H54 (cell line): ENCODE measurements at places on chromosomes 5 and 9.
A peak's percentile ranks its signal among the peaks of the same experiment; 100 is the strongest.

- no peak for DNase-seq
Observed at GRCh38 chr9:2198956-2199635, 183.9 kb downstream of the SMARCA2 start.

DNA sequence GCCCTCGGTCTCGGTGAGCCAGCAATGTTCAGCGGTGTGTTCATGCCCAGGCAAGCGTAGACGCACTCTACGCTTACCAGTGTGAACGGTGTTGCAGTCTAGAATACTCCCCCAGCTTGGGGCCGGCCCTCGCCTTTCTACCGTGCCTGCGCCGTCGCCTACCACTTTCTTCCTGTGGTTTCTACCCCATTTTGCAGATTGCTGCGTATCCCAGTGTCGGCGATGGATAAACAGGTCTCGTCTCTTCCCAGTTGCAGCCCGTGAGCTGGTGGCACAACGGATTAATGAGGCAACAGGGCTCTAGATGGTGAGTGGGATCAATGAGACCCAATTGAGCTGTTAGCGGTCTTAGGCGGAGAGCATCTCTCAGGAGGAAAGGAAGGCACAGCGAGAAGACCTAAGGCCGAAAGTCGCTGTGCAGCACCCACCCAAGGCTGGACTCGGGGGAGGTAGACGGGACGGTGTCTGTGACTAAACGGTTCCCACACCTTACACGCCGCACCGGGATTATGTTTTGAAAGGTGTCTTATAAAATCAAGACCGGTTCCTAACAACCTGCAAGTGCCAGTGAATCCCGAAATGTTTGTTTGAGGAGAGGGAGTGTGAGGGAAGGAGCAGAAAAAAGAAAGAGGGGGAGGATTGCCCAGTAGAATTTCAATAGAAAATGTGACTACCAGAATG lies 5.8 kb downstream of the OTP start:
- no peak for DNase-seq

DNA sequence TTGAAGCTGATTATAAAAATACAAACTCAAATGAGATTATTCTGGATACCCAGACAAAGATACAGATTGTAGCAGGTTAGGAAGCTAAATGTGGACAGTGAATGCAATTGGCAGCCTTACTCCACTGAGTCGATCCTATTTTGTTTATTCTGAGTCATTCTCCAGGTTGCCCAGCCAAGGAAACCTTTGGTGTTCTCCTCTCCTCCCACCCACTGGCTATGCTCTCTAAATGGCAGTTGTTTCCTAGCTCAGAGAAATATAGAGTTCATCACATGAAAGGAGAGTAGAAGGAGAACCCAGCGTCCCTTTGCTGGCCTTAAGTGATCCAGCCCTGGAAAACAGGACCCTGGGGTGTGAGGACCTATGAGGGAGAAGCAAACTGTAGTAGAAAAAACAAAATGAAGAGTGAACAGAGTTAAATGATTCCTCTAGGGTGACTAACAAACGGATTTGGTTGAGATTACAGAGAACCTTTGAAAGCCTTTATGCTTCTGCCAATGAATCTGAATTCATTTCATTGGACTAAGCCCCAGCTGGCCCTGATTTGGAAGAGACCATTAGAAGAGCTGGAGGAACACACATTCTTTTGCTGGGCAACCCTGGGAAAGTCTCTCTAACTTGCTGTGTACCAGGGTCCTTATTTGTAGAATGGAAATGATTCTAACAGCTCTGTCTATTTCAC lies 95.1 kb downstream of the BRINP1 start:
- no peak for DNase-seq

DNA sequence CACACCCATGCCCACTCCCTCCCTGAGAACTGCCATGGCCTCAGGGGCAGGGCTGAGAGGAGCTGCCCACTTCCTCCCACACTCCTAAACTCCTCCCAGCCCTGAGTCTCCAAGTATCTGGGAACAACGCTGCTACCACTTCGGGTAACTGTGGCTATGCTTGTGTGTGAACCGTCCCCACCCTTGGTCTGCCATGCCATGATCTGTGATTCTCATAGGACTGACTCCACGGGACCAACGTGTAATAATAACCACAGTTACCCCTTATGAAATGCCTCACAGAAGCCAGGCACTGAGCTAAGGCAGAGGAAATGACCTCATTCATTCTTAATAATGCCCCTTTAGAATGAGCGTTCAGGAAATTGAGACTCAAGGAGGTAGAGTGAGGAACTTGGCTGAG lies 103.9 kb upstream of the SMIM23 start:
- peak; percentile 12 for DNase-seq

- DNase-seq: no peak
Observed at GRCh38 chr9:69317081-69317480, 7.9 kb upstream of the ENTREP1 start.
